ENCODE measurements at places on chromosomes 6 and 20. TPM values are rescaled to one million over a fixed set of nuclear protein-coding genes. Genes with fewer than 3 reads are reported as not detected.

Gene IMPG1
- total RNA-seq, result not detected

Gene DACT2
- 3.3 TPM for total RNA-seq

Gene ETV7
- 2.0 TPM for total RNA-seq

Gene ATP9A
- 8.7 TPM for total RNA-seq

Gene GSTA1
- 0.28 TPM for total RNA-seq

Gene FAM184A
- 8.7 TPM for total RNA-seq

Gene GCNT2
- 42.8 TPM for total RNA-seq

Gene UBE2V1
- 115 TPM for total RNA-seq

Gene PPP1R3D
- 7.9 TPM for total RNA-seq

Gene MUCL3
- not detected for total RNA-seq

Data from Panc1 (cell line).